ENCODE measurements at places on chromosomes 5 and 9. TPM values are rescaled to one million over a fixed set of nuclear protein-coding genes. Genes with fewer than 3 reads are reported as not detected.

NR5A1 gene
- total RNA-seq: 0.09 TPM

TXNDC8 gene
- total RNA-seq: not detected

RECK gene
- 6.0 TPM for total RNA-seq

SVEP1 gene
- 1.6 TPM for total RNA-seq

JAKMIP2 gene
- total RNA-seq: not detected

CDC20B gene
- 0.07 TPM for total RNA-seq

BHMT2 gene
- not detected for total RNA-seq
